ENCODE measurements at places on chromosomes 1 and 21. TPM values are rescaled to one million over a fixed set of nuclear protein-coding genes. Genes with fewer than 3 reads are reported as not detected.

DNA sequence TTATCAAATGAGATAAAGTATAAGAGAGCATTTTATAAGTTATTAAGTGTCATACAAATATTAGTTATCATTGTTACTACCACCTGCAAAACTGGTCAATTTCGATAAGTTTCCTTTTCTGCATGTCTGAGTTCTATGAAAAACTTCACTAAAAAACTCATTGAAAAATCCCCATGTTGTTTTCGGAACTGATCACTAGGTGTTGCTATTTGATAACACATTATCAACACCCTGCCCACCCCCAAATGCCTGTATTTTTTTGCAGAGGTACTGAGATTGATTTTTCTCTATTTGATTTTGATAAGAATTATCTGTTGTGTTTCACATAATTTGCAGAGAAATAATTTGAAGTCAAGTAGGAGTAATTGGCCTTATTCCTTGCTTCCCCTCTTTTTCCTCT, 22.1 kb upstream of the DISP1 start:
- DNase-seq = no peak
- no peaks in the 10 kb centered on the region for H3K4me1 ChIP-seq
- no peak overlapping the region for H3K27ac ChIP-seq
- no peaks in the 10 kb centered on the region for H3K27me3 ChIP-seq

- no peak for DNase-seq
- H3K4me1 ChIP-seq = no peaks in the 10 kb centered on the region
- no peaks in the 10 kb centered on the region for H3K36me3 ChIP-seq
- no peak overlapping the region for H3K4me3 ChIP-seq
- H3K27ac ChIP-seq = no peak overlapping the region
- peaks cover 13% of the 10 kb centered on the region for H3K27me3 ChIP-seq
These were observed 411.8 kb upstream of the ESRRG start for GRCh38 chr1:217134857-217135568.

- H3K4me3 ChIP-seq = no peak overlapping the region
- no peaks in the 10 kb centered on the region for H3K4me1 ChIP-seq
- no peaks in the 10 kb centered on the region for H3K36me3 ChIP-seq
- H3K27ac ChIP-seq = no peak overlapping the region
- no peak for DNase-seq
These were observed 47.7 kb downstream of the NOS1AP start for GRCh38 chr1:162117039-162117774.

GRCh38 chr1:176384841-176385240, 78.1 kb upstream of the PAPPA2 start:
- no peak overlapping the region for H3K4me3 ChIP-seq
- no peaks in the 10 kb centered on the region for H3K27me3 ChIP-seq
- DNase-seq = no peak

DNA sequence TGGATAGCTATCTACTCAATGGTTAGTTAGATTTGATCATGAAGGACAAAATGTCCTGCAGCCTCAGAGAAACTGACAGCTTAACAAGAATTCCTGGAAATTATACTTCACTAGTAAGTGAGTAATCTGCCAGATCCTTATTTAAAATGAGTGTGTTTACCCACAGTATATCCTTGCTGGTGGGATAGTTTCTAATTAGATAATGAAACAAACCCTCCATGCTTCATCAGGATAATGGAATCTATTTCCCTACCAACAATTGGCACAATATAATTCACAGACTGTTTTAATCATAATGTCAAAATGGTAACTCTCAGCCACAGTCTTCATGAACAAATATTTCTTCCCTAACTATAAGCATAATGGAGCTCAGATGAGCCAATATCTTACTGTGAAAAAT, 239.4 kb upstream of the ST6GALNAC5 start:
- no peak for DNase-seq
- H3K27ac ChIP-seq = no peak overlapping the region
- no peaks in the 10 kb centered on the region for H3K27me3 ChIP-seq
- H3K36me3 ChIP-seq = no peaks in the 10 kb centered on the region

DNA sequence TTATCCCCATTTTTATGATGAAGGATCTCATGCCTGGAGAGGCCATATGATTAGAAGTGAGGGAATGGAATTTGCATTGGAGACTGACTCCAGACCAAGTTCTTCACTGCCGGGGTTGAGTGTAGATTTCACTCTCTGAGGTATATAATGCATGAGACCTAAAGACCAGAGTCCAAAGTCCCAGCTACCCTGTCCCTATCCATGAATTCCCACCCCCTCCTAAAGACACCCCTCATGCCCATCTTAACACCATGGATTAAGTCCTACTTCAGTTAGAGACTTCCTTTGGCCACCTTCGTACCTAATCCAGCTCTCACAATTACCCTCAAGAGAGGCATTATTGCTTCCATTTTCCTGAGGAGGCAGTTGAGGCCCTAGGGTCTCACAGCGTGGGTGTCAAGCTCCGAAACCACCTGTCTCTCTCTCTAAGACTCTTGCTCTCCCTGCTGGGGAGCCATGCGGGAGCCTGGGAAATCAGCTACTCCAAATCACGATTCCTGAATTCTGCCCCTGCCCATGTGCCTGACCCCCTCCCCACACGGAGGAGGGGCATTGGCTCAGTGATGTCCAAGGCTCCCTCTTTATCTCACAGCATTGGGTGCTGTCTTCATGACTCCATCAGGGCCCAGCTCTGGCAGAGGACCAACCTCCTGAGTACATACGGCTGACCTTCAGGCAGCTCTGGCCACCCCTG, 11.7 kb upstream of the FOXO6 start:
- no peaks in the 10 kb centered on the region for H3K36me3 ChIP-seq
- no peak overlapping the region for H3K4me3 ChIP-seq
- no peak overlapping the region for H3K27ac ChIP-seq
- no peak for DNase-seq

- H3K27ac ChIP-seq = no peak overlapping the region
- no peaks in the 10 kb centered on the region for H3K36me3 ChIP-seq
- no peak for DNase-seq
These were observed 634 bp upstream of the SPATA6 start for GRCh38 chr1:48472638-48473037.

GRCh38 chr1:97186381-97186780, 464.8 kb downstream of the PTBP2 start:
- no peaks in the 10 kb centered on the region for H3K27me3 ChIP-seq

The GNG4 gene
- total RNA-seq = 5.6 TPM

The AJAP1 gene
- total RNA-seq = not detected

The CR1 gene
- 4.2 TPM for total RNA-seq

The LRRC7 gene
- total RNA-seq = not detected

The C1QTNF12 gene
- 1.1 TPM for total RNA-seq

Measured in CD8-positive, alpha-beta memory T cell (primary cell).